Astrocyte of the spinal cord (primary cell): ENCODE measurements at places on chromosomes 3 and 15.

GRCh38 chr3:106255870-106256248 is 387.0 kb upstream of the CBLB start:
- no peak for DNase-seq

DNA sequence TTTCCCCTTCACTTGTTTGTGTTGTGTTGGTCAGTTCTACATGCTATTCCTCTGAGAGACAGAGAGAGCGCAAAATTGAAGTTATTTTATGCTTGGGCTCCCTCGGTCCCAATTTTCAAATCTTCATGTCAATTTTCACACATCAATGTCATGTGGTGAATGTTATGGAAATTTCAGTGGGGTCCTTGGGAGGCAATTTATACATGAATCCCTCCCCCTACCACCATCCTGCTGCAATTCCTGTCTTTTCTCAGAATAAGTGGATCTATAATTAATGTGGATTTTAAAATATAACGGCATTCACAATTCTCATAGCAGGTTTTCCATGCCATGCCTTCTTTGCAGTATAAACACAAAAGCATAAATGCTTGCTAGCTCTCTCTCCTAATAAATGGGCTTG is 499.9 kb downstream of the MCTP2 start:
- DNase-seq: no peak

GRCh38 chr15:64691896-64692565 is 83.4 kb downstream of the RBPMS2 start:
- no peak for DNase-seq

DNA sequence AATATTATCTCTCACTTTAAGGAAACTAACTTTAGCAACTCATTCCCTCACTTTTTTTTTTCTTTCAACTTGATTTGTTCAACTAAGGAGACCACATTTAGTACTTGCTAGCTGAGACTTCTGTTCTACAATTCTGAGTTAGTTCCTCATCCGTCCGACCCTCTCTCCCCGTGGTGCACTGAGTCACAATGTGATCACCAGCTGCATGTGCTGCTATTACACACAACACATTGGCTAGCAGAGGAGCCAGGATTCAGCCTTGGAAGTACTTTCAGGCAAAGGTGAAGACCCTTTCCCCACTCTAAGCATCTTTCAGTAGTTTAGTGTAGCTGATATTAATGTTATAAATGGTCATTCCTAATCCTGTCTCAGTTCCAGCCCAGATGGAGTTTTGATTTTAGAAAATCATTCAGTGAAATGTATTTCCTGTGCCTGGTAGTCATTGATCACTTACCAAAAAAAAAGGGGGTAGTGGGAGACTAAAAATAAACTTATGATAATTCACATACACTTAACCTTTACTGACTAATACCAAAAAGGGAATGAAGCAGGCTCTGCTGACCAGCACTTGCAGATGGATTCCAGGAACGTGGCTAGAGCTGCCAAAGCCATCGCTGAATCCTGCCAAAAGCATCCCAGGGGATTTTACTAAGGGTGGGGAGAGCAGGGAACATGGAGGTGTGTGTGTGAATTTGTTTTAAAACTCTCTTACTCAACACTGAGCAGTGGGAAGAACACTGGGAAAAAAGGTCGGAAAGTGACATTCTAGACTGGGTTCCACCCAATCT is 424.8 kb downstream of the LPP start:
- peak; percentile 86 for DNase-seq

DNA sequence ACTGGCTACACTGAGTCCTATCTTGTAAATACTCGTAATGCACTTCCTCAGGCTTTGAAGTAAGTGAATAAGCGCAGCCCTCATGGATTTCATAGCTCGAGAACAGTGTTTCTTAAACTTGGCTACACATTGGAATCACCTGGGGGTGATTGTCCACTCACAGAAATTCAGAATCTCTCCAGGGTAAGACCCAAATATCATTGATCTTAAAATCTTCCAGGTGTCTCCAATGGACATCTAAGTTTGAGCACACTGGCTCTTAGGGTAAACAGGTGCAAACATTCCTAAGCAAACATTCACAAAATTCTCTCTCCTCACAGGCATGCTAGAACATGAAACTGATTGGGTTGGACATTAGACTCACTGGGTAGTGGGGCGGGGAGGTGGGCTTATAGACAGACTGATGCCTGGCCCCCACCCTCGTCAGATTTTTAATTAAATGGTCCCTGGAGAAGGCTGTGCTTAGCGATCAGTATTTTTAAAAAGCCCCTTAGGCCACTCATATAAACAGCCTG is 279.7 kb upstream of the TBL1XR1 start:
- DNase-seq: no peak

DNA sequence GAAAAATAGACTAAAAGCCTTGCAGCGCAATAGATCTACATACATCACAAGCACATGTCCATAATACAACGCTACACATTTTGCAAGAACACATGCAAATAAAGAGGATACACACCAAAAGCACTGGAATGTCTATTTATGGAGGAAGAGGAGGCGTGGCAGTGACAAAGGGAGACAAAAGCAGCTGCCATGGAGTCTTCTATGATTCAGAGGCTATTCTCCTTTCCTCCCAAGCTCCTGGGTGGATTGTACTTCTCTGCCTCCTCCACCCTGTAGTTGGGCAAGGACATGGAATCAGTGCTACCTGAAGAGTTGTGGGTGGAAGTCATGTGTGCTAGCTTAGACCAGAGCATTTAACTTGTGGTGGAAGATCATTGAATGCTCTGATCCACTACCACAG is 57.9 kb upstream of the ABHD2 start:
- DNase-seq: no peak

DNA sequence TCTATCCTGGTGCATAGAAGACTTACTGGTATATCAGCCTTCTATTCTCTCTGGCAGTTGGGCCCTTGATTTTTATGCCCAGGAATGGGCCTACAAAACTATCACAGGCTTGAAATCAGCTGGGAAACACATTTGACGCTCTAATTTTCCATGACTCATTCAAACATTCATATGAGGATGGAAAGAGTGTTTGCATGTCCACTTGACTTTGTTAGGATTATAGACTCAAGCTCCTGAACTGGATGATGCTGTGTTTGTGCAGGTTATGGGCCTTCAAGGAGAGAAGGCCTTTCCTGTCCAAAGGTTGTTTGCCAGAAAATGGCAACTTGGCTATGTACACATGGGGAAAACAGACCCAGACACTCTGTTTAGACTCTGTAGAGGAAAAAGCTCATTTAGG is 219.9 kb downstream of the GAP43 start:
- no peak for DNase-seq

GRCh38 chr3:143165211-143165610 is 45.6 kb downstream of the CHST2 start:
- DNase-seq: no peak

DNA sequence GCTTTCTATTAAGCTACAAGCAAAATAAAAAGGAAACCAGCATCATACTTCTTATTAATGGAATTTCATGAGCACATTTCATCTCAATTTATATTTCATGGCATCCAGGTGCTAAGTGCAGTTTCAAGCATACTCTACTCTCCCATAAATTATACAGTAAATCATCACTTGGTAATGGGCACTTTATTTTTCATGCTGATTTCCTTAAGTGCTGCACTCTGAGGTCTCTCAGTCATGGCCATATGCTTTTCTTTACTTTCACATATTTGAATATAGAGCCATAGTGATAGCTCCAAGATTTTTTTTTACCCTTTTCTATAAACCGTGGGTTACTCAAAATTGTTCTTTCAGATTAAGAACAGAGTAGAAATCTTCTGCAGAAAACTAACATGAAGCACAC is 1505.7 kb upstream of the CADM2 start:
- DNase-seq: no peak

DNA sequence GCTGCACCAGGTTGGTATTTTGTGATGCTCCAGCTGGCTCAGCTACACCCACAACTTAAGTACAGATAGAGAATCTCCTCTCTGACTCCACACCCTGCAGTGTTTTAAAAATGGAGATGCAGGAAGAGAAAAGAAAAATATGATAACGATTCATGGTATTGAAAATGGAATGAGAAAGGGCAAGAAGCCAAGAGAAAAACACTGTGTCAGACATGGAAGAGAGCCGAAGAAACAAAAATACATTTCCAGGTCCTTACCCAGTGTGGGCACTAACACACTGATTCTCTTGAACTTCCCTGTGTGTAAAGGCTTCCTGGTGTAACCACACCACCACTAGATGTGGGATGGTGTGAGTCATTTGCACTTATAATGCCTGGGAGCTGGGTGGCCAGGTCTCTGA is 93.1 kb downstream of the GMPS start:
- DNase-seq: peak; percentile 48

DNA sequence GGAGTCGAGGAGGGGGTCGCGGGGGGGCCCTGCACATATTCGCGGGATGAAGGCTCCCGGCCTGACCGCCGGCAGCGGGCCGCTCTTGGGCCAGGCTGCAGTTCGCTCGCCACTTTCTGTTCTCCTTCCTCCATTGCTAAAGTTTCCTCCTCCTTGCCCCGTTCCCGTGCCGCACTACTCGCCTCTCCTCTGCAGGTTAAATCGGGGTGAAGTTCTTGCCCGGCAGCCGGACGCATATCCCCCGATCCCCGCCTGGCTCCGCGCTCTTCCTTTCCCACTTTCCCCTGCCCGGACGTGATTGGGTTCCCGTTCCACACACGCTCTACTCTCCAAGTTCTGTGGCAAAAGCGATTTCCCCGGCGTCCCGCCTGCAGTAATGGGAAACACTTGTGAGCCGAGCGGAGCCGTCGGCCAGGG is 556 bp downstream of the CRYBG3 start:
- DNase-seq: peak; percentile 68

DNA sequence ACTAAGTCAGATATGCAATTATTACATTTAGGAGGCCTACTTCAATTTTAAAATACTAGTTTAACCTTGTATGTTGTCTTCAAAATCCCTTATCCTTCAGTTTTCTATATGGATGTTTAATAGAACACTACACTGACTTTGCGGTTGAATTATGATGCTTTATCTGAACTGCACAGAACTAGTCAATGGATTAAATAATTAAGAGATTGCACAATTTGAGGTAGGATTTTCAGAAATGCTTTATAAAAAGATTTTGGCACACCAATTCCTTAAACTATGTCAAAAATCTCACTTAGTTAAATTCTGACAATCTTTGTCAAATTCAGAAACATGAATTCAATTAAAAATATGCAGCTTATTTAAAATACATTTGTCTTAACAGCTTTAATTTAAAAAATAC is 28.1 kb downstream of the ATOSA start:
- DNase-seq: no peak

- peak; percentile 22 for DNase-seq
Observed at GRCh38 chr3:64716110-64716710, 28.4 kb upstream of the ADAMTS9 start.

DNA sequence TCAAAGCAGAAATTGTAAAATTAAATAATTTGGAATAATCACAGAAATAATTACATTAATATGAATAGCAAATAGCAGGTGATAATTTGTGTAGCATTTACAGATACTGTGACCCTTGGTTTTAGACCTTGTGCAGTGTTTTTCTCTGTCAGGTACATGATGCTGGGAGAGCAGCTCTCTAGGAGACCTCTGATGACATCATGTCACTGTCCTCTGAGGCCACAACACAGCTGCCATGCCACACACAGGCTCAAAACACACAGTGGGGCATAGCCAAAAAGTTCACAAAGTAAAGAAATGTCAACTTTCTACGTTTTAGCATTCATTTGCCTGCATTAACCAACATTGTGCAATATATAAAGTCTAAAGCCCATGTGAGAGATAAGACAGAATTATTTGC is 71.8 kb upstream of the ZBTB20 start:
- no peak for DNase-seq

DNA sequence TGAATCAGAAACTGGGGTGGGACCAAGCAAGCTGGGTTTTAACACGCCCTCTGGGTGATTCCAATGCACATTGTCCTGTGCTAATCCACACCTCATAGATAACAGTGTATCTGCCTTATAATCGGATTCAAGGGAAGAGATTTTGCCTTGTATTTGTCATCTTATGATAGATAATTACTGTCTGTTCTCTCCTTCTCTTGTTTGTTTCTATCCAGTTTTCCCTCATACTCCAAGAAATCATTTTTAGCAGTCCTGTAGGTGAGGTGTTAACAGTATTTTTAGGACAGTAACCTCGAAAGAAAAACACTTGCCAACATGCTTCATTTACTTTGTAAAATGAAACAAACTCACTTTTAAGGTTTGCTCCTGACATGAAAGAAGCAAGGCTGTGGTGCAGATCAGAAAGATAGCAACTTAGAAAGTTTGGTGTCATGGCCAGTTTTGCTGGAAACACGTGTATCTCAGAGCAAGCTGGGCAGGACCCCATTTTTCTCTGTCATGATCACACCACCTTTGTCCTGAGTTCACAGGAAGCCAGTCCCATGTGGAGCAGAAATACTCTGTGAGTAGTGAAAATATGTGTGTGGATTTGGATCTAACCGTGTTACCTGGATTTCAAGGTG is 72.6 kb downstream of the TRAK1 start:
- DNase-seq: no peak

- DNase-seq: peak; percentile 76
Observed at GRCh38 chr15:57861034-57861638, 154.6 kb downstream of the POLR2M start.

- no peak for DNase-seq
Observed at GRCh38 chr3:154936196-154936595, 143.9 kb upstream of the MME start.

DNA sequence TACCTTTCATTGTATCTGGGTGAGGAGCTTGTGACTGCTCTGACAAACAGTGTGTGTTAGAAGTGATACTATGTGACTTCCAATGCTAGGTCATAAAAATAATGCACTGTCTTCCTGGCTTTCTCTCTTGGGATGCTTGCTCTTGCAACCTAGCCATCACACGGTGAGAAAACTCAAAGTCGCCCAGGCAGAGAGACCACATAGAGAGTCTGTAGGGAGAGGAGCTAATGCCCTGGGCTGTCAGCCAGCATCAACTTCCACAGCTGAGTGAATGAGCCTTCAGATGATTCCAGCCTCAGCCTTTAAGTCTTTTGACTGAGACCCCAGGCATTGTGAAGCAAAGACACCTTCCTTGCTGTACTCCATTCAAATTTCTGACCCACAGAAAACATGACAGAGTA is 220.6 kb upstream of the SGO1 start:
- DNase-seq: peak; percentile 72

GRCh38 chr3:122132949-122133540 is 50.4 kb upstream of the CASR start:
- no peak for DNase-seq

GRCh38 chr15:58551084-58551763 is 119.4 kb downstream of the LIPC start:
- no peak for DNase-seq

GRCh38 chr3:44330444-44330843 is 8.1 kb upstream of the TCAIM start:
- DNase-seq: no peak

DNA sequence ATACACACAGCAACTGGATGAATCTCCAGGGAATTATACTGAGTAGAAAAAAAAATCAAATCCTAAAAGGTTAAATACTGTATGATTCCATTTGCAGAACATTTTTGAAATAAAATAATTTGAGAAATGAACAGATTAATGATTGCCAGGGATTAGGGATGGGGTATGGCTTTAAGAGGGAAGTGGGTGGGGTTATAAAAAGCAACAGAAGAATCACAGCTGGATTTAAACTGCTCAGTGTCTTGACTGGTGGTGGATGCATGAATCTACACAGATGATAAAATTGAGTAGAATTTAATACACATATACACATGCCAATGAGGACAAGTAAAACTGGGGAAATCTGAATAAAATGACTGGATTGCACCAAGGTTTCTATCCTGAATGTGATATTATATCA is 79.7 kb upstream of the GOLGA8B start:
- no peak for DNase-seq
